Bone marrow (tissue), 2 donors: ENCODE measurements at places on chromosomes 2 and 18.

- no peak for DNase-seq
Observed at GRCh38 chr2:198040835-198041234, 236.4 kb downstream of the PLCL1 start.

- DNase-seq, result no peak
Observed at GRCh38 chr2:78029392-78029995, 507.3 kb upstream of the LRRTM4 start.

- DNase-seq, result no peak
Observed at GRCh38 chr2:134167015-134167414, 86.9 kb upstream of the MGAT5 start.

- peak; percentile 1 for DNase-seq
Observed at GRCh38 chr2:14235667-14236066, 396.9 kb upstream of the LRATD1 start.

GRCh38 chr2:29123617-29124349 lies 8.6 kb downstream of the CLIP4 start:
- DNase-seq, result no peak

GRCh38 chr2:162172802-162173370 lies 20.8 kb upstream of the GCG start:
- DNase-seq, result no peak

GRCh38 chr2:11777066-11777782 lies 30.8 kb downstream of the LPIN1 start:
- no peak for DNase-seq

DNA sequence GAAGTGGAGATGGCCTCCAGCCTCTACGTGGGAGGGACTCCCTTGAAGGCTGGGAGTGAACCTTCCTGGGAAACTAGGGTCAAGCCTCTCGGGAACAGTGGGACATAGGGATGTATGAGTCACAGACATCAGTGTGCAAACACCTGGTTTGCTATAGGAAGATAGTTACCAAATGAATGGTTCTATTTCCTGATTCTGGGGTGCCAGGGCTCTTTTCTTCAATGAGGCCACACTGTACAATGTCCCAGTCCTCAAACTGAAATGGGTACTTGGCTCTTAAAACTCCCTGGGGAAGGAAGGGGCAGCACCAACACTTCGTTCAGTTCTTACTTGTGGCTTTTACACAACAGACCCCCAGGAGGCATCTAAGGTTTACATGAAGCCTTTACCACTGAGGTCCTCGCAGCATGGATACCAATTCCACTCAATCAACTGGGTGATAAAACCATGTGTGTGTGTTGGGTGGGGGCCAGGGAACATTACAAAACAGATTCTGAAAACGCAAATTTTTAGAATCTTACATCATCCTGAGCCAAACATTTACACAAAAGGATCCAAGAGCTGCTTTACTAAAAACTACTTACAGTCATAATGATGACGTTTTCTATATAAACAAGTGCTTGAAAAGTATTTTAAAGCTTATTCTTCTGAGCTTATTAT lies 10.4 kb downstream of the ERFE start:
- DNase-seq, result no peak

DNA sequence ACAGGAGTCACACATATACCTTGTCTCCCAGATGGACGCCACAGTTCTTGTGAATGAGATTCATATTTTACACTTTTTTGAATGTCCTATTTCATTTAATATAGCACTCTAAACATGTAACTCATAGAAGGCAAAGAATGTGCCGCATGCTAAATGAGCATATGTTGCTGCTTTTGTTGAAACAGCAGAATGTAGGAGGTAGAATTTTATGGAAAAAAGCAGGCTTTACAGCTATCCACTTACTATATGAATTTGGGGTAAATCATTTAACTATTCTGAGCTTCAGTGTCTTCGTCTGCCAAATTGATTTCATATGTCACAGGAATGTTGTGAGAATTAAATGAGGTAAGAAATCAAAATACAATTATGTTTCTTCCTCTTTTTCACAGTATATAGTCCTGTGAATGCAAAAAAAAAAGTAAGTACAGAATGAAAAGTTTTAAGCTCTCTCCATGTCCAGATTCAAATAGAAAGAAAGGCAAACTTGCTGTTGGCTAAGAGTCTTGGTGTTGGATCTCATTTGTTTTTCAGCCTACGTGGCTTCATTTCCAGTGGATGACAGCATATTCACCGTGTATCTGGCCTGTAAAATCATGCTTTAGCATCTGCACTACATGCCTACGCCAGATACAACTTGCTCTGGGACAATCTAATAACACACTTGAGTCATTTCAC lies 154.7 kb upstream of the CNTNAP5 start:
- DNase-seq, result no peak

- peak; percentile 27 for DNase-seq
Observed at GRCh38 chr2:3575534-3576262, 638 bp downstream of the RPS7 start.

GRCh38 chr2:17057109-17058017 lies 391.7 kb upstream of the CYRIA start:
- no peak for DNase-seq

- no peak for DNase-seq
Observed at GRCh38 chr18:40851014-40851429, 1104.0 kb upstream of the PIK3C3 start.

DNA sequence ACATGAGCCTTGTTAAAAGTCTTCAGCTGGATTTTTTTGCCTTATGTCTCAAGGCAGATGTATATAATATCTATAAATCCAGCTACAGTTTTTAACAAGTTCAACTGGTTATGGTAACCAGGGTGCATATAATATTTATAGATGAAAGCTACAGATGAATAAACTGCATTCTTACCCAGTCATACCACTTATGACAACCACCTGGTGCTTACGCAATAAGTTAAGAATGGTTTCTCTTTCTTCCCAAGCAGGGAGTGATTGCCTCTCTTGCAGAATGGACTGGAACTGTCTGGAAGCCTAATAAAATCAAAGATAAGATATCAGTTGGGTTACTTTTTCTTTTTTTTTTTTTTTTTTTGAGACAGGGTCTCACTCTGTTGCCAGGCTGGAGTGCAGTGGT lies 19.6 kb downstream of the DHX57 start:
- DNase-seq, result no peak

DNA sequence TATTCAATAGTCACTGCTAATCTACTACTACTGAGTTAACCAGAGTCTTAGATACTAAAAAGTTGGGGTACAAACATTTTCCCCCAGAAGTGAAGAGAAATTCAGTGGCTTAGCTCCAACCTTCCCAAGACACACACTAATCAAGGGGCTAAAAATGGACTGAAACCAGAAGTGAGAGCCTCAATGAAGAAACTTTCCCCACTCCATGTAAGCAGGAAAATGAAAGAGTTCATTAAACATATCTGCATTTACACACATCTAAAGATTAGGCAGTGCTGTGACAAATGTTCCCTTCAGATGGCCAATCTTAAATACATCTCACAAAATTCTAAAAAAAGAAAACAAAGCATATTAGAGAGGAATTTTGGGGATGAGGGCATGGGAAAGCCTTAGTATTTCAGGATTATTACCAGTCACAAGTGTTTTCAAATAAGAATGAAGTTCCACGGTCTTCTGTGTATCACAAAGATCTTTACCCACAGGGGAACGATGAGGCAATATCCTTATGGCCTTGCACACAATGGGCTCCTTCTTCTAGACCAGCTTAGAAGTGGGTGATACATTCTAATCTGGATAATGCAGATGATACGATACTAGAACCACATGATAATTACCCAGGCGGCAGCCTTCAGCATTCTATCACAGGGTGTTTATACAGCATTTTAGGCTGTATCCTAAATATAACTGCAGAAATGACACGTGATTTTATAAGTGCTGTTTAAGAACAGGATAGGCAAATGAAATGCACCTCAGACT lies 17.1 kb downstream of the ANKRD44 start:
- DNase-seq, result no peak

GRCh38 chr2:109242210-109242653 lies 113.2 kb downstream of the SH3RF3 start:
- no peak for DNase-seq

- DNase-seq, result no peak
Observed at GRCh38 chr2:205682239-205682970, at the start of gene NRP2. Gene NRP2, plus strand, starts transcription at chr2:205682501. Its CDS starts 790 bp downstream, at chr2:205683291.

DNA sequence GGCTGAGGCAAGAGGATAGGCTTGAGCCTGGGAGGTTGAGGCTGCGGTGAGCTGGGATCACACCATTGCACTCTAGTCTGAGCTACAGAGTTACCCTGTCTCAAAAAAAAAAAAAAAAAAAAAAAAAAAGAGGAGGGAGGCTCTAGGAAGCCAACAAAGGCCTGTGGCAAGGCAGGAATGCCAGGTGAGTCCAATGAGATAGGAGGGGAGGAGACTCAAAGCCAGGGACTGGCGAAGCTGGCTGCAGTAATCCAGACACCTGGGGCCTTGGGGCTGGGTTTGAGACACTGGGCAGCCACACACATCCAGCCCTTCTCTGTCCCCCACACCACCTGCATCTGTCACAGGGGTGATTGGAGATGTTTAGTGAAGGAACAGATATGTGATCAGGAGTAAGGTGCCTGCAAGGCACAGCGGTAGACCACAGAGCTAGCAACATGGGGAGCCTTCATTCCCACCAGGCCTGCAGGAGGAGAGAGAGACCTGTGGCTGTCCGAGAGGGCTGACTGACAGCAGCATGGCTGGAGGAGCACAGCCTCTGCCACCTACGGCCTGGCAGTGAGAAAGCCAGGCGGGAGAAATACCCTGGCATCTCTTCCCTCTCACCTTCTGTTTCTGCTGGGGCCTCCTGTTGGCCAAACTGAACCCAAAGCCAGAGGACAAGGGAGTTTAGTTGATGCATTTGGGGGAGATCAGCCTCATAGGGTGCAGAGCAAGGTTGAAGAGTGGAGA lies 9.5 kb downstream of the CHPF start:
- DNase-seq, result no peak

DNA sequence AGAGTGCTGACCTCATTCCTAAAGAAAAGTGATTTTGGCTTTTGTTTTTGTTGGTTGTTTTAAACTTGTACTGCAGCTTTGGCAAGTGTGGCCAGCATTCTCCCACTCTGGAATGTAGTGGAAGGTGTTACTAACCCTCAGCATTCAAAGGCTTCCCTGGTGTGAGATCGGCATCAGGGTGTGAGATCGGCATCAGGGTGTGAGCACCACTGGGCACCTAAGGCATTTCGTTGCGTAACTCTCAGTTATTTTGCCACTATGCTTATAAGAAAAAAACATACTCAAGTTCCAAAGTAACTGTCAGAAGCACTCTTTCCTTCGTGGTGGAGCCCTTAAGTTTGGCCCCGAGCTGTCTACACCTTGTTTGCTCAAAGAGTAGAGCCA lies 1.7 kb downstream of the CYBRD1 start:
- DNase-seq, result no peak

DNA sequence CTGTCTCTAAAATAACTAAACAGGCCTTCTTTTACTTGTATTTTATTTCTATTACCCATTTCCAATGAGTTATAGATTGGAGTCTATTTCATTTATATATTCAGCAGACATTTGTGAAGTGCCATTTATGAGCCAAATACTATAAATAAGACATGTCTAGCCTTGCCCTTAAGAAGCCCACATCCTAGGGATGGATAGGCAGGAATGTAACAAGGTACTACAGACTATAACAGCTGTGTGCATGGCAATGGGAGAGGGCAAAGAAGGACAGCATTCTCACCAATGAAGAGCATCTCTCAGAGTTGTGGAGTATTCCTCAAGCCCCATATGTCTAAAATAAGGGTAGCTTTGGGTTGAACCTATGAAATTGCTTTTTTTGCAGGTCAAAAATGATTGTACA lies 161.9 kb upstream of the RASGRP3 start:
- DNase-seq, result no peak

- DNase-seq, result no peak
Observed at GRCh38 chr2:124001696-124002430, 23.2 kb upstream of the CNTNAP5 start.

GRCh38 chr2:206084439-206084869 lies 1.5 kb downstream of the INO80D start:
- no peak for DNase-seq

GRCh38 chr2:19736191-19736831 lies 165.5 kb downstream of the TTC32 start:
- DNase-seq, result no peak

DNA sequence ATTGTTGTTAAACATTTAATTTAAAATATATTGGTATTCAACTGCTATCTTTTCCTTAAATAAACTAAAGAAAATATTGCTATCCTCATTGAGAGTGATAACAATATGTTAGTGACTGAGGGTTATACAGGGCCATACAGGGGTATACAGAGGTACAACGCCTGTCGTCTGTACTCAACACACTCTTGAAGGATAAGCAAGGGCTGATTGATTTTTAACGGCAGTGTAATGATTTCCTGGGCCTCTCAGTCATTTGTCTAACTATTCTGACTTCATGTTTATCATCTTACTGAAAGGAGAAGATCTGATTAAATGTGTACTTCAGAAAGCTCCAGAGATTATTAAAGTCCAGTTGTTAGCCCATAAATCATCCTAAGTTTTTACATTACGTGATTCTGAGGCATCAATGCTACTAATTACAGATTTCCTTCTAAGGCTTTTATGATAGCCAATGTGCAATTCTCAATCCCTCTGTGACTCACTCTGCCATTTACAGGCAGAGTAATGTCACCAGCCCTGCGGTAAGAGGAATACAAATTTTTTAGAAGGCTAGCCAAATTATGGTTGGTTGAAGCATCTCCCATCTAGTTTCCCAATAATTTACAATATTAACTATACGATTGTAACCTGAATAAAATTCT lies 893.0 kb upstream of the CHAC2 start:
- DNase-seq, result no peak

DNA sequence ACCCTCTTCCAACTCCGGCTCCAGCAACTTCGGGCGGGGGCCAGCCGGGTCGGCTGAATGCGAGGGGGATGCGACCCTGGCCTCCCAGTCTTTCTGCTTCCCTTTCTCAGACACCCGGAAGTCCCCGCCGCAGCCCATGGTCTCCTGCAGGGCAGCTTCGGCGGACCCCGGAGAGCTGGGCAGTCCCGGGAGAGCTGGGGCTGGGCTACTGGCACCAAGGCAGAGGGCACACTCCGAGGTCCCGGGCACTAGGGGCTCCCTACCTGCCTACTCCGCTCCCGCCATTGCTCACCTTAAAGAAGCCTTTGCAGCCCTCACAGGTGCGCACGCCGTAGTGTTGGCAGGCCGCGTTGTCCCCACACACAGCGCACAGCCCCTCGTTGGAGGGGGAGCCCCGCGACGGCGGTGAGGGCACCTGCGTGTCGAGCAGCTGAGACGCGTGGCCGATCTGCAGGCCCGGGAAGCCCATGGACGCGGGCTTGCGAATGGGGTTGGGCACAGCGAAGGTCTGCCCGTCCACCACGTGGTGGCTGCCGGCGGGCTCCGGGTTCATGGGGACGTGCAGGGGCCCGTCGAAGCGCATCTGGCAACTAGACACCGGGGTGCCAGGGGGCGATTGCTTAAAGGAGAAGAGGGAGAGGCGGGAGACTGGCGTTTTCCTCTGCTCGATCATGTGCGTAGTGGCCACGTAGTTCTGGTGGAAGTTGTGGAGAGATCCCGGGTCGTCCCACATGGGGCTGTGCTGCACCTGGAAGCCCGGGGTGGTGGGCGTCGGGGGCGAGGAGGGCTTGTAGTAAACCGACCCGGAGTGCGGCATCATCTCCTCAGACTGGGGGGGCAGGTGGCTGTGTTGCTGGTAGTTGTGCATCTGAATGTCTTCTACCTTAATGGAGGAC lies 3.2 kb downstream of the NR4A2 start:
- DNase-seq, result no peak
